WTC11 (cell line): ENCODE measurements at places on chromosomes 2 and 18. TPM values are rescaled to one million over a fixed set of nuclear protein-coding genes. Genes with fewer than 3 reads are reported as not detected.

DNA sequence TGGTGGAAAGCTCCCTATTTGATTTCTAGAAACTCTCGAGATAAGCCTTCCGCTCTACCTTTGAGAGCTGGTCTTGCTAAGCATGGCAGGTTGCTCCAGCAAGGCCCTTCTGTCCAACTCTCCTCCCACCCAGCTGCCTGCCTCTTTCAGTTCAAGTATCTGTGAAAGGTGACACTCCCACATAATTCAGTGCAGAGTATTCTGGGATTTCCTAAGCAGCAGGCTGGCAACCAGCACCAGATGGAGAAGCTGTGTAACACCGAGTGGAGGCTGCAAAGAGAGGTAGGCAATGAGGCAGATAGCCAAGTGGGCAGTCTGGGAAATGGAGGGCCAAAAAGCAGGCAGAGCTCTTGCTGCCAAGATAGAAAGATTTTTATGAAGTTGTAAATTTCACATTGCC, 88.4 kb upstream of the CAVIN2 start:
- H3K4me1 ChIP-seq: peaks cover 9% of the 10 kb centered on the region
- H3K4me3 ChIP-seq: no peak overlapping the region
- no peaks in the 10 kb centered on the region for H3K27me3 ChIP-seq
- no peak for DNase-seq
- H3K36me3 ChIP-seq: no peaks in the 10 kb centered on the region

DNA sequence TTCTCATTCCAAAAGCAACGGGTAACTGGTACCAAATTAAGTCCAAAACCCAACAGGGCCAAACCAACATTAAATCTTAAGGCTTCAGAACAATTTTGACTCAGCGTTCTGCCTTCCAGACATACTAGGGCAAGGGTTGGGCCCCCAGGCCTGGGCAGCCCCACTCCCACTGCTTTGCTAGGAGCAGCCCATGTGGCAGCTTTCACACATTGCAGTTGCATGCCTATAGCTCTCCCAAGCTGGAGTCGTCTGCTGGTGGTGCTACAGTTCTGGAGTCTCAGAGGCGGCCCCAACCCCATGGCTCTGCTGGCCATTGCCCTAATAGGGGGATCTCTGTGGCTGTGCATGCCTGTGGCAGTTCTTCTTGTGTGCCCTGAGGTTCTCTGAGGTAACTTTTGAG, 37.6 kb upstream of the CD226 start:
- peaks cover 2% of the 10 kb centered on the region; the same call in 1 of the 2 replicates for H3K36me3 ChIP-seq
- peaks cover 23% of the 10 kb centered on the region for H3K4me1 ChIP-seq
- H3K27me3 ChIP-seq: no peaks in the 10 kb centered on the region
- H3K27ac ChIP-seq: no peak overlapping the region
- peak; percentile 35 for DNase-seq
- H3K4me3 ChIP-seq: no peak overlapping the region

DNA sequence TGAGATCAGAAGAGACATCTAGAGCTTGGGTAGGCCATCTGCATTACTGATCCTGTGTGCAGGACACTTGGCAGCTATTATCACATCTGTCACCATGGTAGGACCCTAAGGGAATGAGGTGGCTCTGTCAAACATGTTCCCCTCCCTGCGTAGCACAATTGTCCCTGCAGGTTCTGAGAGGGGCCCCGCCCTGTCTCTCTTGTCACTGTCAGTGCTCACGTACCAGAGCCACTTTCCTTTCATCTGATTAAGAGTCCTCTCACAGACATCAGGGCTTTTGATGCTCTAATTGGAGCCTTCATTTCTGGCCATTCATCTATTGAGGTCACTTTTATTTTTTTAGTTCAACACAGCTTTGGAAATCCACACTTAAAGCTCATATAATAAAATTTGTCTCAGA, 38.5 kb downstream of the NEB start:
- no peaks in the 10 kb centered on the region for H3K27me3 ChIP-seq
- H3K4me1 ChIP-seq: peaks cover 8% of the 10 kb centered on the region; the same call in 1 of the 2 replicates
- no peak overlapping the region for H3K27ac ChIP-seq
- H3K36me3 ChIP-seq: no peaks in the 10 kb centered on the region
- DNase-seq: no peak
- H3K4me3 ChIP-seq: no peak overlapping the region

DNA sequence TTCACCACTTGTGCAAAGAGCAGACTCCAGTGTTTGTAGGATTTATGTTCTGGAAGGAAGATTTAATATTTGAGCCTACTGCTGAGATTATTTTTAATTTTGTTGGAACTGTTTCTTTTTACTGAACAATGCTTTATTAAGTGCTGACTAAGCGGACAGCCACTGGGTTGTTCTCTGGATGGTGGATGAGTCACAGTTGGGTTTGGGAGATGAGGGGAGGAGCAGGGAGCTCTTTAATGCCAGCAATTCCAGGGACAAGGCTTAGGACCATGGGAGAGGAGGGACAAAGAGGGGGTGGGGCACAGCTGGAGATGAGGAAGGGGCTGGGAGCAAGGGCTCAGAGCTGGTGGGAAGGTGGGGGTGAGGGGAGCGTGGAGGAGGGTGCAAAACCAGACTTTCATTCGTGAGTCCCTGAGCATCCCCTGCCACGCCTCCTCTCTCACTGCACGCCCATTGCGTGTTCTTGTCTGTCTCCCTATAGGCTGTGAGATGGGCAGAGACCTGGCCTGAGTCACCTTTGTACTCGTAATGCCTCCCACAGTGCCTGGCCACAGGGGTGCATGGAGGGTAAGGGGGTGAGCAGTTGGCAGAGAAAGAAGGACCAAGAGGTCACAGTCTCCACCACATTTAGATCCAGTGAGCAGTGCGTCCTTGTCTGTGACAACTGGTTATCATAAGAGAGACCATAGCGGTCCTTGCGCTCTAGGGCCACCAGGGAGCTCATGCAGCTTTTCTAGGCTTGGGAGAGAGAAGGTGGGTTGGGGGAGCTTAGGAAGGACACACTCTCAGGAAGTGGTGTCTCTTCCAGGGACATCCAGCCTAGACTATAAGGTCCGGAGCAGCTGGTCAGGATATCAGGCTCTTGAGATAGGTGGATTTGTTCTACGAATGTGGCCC, 18.4 kb downstream of the SLC4A3 start:
- no peak overlapping the region for H3K4me3 ChIP-seq
- H3K27ac ChIP-seq: no peak overlapping the region
- H3K36me3 ChIP-seq: no peaks in the 10 kb centered on the region
- H3K4me1 ChIP-seq: peaks cover 27% of the 10 kb centered on the region
- peaks cover 6% of the 10 kb centered on the region; the same call in 1 of the 2 replicates for H3K27me3 ChIP-seq
- DNase-seq: no peak

DNA sequence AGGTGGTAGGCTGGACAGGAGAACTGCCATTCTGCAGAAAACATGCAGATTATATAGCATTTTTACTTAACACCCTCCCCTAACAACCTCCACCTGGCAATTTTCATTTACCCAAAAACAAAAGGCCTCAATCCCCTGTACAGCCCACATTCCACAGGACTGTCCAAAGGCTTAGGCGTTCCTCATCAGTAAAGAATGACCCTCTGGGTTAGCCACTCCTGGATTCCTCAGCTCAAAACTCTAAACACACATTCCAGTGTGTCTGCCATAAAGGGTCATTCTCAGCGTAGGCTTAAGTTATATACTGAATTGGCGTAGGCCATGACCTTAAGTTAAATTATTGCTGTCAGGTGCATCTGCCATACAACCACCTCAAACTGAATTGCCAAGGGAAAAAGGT, 261.8 kb upstream of the CHAC2 start:
- H3K27me3 ChIP-seq: no peaks in the 10 kb centered on the region
- no peak overlapping the region for H3K27ac ChIP-seq
- DNase-seq: no peak
- H3K36me3 ChIP-seq: peaks cover 4% of the 10 kb centered on the region

- DNase-seq: no peak
- peaks cover 6% of the 10 kb centered on the region; the same call in 1 of the 2 replicates for H3K4me1 ChIP-seq
- no peak overlapping the region for H3K4me3 ChIP-seq
- no peak overlapping the region for H3K27ac ChIP-seq
- H3K36me3 ChIP-seq: 0 out of 2 replicates have a peak, but pooled peaks cover 2% of the 10 kb centered on the region
Measured at GRCh38 chr2:95041824-95042442, 16.4 kb downstream of the MAL start.

GRCh38 chr18:44216169-44216568, 464.5 kb upstream of the SETBP1 start:
- no peaks in the 10 kb centered on the region for H3K27me3 ChIP-seq
- no peaks in the 10 kb centered on the region for H3K36me3 ChIP-seq
- H3K4me1 ChIP-seq: no peaks in the 10 kb centered on the region
- no peak for DNase-seq

DNA sequence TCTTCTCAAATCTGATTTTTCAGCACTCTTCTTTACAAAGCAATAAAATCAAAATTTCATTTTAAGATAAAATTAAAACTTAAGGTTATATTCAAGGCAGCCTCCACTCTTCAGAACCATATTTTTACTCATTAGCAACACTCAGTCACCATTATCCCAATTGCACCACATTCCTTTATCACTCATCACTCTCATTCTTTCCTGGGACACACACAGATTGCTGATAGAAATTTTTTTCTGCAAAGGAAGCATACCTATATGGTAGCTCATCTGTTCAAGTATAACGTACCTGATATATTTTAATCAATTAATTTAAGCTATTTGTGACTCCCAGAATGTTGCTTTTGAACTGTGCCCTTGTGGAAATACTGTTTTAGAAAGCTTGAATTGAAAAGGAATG, 1559.3 kb upstream of the ZEB2 start:
- no peak overlapping the region for H3K4me3 ChIP-seq
- DNase-seq: no peak

- no peak for DNase-seq
- H3K4me3 ChIP-seq: no peak overlapping the region
- H3K27me3 ChIP-seq: no peaks in the 10 kb centered on the region; the same call in 1 of the 2 replicates
Measured at GRCh38 chr2:1370461-1370860, 42.8 kb upstream of the TPO start.

DNA sequence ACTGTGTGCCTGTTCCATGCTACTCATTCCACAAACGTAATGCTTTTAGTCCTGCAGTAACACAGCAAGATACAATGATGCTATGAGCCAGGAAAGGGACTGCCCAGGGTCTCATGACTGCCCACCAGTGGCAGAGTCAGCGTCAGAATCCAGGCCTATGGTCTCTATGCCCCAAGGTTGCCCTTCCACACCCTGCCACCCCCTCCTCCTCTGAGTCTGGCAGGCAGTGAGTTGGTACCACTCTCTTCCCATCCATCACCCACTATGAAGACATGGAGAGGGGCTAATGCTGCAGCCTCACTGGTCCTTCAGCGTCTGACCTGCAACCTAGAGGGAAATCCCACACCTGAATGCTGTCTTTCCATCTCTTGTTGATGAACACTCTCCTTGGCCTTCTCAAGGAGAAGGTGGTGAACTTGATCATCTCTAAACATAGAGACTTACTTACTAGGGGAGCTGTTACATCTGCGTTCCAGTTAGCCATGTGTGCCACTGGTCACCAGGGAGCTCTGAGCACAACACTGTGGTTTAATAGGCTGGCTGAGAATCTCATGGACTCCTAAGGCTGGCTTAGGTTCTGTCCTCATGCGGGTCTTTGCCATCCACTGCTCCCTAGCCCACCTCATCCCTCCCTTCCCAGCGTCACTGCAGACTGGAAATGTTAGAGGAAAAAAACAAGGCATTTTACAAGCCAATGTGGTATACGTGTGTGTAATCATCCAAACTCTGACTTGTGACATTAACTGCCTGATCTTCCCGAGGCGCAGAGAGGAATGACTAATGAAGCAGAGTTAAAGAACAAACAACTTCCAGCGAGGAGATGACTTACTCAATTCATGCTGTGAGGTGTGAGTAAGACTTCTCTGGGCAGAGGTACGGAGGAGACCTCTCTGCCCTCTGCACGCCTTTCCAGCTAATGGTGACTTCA, 28.8 kb downstream of the STEAP3 start:
- H3K4me1 ChIP-seq: peaks cover 33% of the 10 kb centered on the region
- no peak overlapping the region; the same call in 1 of the 2 replicates for H3K27ac ChIP-seq
- DNase-seq: no peak
- peaks cover 29% of the 10 kb centered on the region for H3K36me3 ChIP-seq

DNA sequence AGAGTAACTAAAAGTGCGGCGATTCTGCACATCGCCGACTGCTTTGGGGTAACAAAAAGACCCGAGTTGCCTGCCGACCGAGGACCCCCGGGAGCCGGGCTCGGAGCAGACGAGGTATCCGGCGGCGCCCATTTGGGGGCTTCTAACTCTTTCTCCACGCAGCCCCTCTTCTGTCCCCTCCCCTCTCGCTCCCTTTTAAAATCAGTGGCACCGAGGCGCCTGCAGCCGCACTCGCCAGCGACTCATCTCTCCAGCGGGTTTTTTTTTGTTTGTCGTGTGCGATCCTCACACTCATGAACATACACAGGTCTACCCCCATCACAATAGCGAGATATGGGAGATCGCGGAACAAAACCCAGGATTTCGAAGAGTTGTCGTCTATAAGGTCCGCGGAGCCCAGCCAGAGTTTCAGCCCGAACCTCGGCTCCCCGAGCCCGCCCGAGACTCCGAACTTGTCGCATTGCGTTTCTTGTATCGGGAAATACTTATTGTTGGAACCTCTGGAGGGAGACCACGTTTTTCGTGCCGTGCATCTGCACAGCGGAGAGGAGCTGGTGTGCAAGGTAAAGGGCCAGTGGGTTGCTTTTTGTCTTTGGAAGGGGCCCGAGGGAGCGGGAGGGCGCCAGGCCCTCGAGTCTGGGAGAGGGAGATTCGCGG, 1.4 kb downstream of the TRIB2 start:
- peak overlapping the region; percentile 98 for H3K4me3 ChIP-seq
- H3K36me3 ChIP-seq: peaks cover 11% of the 10 kb centered on the region
- H3K4me1 ChIP-seq: peaks cover 55% of the 10 kb centered on the region

GRCh38 chr18:54928236-54928635, 31.0 kb downstream of the CCDC68 start:
- 0 out of 2 replicates have a peak, but pooled peaks cover 3% of the 10 kb centered on the region for H3K4me1 ChIP-seq
- no peaks in the 10 kb centered on the region for H3K36me3 ChIP-seq
- no peak overlapping the region for H3K27ac ChIP-seq
- H3K4me3 ChIP-seq: no peak overlapping the region
- no peaks in the 10 kb centered on the region for H3K27me3 ChIP-seq

DNA sequence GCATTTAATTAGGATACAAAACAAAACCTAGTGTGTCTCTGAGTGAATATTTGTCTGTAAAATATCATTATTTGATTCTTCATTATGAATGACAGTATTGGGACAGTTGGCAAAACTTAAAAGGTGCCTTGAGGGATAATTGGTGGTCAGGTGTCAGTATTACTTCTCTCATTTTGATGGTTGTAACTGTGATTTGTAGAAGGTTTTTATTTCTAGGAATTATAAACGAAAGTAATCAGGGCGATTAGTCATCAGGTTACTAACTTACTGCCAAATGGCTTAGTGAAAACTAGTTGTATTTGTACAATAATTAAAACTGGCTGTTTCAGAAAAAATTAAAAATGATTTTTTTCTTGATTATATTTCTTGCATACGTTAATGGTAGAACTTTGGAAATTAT, 117.6 kb downstream of the BIRC6 start:
- H3K4me1 ChIP-seq: no peaks in the 10 kb centered on the region
- DNase-seq: no peak
- H3K36me3 ChIP-seq: peaks cover 31% of the 10 kb centered on the region
- no peak overlapping the region for H3K27ac ChIP-seq
- no peak overlapping the region for H3K4me3 ChIP-seq

ACVR1C gene
- 1.1 to 1.6 TPM (median 1.2 TPM) in 3 replicates for total RNA-seq

CHRNG gene
- total RNA-seq: 0.20 TPM in 1 of 3 replicates, not detected in the others

ABCB11 gene
- total RNA-seq: 0.02 to 0.77 TPM (median 0.02 TPM) in 3 replicates

VAMP8 gene
- total RNA-seq: 48.8 to 55.4 TPM (median 52.0 TPM) in 3 replicates

CREG2 gene
- 1.1 to 1.7 TPM (median 1.6 TPM) in 3 replicates for total RNA-seq

NCKAP1 gene
- total RNA-seq: 148 to 173 TPM (median 149 TPM) in 3 replicates
